ENCODE measurements at places on chromosomes 7 and 10.

- no peak for DNase-seq
These were observed 9.9 kb downstream of the GPR85 start for GRCh38 chr7:113076703-113077102.

DNA sequence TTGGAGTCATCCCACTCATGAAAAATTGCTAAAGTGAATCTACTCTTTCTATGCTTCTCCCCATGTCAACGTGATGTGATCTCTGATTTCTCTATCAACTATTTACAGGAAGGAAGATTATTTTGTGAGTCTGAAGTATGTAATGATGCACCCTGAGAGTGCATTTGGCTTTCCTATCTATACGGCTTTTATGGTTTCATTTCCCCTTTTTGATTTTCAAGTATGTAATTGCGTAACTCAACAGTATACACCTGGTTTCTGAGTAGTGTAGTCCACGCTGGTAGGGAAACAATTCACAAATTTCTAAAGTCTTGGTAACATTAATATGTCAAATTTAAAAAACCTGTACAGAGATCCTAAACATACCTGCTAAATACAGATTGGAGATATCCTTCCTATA is 194.7 kb upstream of the SEMA3A start:
- DNase-seq = no peak

GRCh38 chr7:27897001-27897400 is 157.0 kb downstream of the TAX1BP1 start:
- no peak for DNase-seq

DNA sequence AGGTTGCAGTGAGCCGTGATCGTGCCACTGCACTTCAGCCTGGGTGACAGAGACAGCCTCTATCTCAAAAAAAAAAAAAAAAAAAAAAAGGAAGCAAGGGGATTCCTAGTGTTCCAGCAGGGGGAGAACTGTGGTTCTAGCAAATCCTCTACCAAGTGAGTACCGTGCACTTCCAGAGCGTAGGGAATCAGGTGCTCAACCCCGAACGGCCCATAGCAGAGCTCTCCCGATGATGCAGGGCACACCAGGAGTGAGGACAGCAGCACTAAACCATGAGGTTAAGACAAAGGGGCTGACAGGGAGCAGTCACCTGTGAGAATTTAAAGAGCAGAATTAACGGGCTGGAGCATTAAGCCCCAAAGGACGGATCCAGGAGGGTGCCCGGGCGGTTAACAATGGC is 173.6 kb downstream of the PTPRN2 start:
- DNase-seq = no peak

DNA sequence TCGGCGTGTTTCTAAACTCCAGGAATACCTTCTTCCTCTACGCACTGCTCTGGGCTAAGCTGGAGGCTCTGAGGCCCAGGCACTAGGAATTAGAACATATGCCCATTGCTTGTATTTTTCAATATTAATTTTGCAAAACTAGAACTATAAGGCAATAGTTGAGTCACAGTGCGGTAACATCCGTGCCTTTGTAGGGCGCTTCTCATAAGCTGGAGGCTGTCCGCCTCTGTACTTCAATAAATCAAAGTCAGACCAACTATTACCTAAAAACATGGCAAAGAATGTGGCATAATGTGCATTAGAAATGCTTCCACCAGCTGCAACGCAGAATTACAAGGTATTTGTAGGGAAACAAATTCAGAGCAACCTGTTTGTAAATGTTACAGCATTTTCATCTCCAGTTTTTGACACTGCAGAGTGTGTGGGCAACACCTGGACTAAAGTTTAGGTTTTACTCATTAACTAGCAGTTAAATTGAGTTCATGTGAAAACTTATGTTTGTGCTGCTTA is 440 bp upstream of the MINDY3 start:
- no peak for DNase-seq

GRCh38 chr10:51972733-51973346 is 273.4 kb upstream of the CSTF2T start:
- no peak for DNase-seq

GRCh38 chr7:80858141-80858903 is 60.5 kb downstream of the SEMA3C start:
- DNase-seq = no peak

DNA sequence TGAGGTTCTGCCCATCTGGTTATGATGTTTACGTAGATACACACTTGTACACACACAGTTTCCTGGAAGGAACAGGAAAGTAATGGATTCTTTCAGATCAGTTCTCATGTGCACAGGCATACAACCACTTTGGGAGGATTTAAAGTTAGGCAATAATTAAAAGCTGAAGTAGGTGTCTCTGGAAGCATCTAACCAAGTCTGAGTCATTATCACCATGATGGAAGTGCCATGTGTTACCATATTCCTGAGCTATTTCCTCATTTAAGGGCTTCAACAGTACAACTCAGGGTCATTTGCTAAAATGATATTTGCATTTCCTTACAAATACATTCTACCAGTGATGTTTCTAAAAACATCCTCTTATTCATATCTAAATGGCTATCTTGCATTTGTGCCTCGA is 41.4 kb upstream of the BET1 start:
- DNase-seq = no peak

GRCh38 chr7:116142850-116143249 is 67.5 kb upstream of the TES start:
- DNase-seq = no peak

DNA sequence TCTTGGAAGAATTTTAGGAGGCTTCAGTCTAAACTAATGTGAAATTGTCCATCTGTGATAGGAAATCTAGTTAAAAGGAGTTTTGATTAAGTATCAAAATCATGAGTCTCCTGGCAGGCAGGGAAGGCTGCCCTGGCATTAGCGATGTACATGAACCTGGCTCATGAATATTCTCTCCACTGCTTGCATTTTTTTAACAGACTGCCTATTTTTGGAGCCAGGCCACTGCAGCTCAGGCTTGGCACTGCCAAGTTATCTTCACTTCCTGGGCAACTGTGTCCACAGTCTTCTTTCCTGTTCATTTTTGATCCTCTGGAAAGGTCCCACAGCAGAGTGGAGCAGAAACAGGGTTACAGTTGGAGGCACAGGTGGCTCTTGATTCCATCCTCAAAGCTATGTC is 7.0 kb downstream of the GPR26 start:
- DNase-seq = no peak

- no peak for DNase-seq
These were observed 28.5 kb upstream of the TTYH3 start for GRCh38 chr7:2603044-2603965.

Data from muscle of back (tissue), 13 donors.